ENCODE measurements at places on chromosomes 7 and 10.

DNA sequence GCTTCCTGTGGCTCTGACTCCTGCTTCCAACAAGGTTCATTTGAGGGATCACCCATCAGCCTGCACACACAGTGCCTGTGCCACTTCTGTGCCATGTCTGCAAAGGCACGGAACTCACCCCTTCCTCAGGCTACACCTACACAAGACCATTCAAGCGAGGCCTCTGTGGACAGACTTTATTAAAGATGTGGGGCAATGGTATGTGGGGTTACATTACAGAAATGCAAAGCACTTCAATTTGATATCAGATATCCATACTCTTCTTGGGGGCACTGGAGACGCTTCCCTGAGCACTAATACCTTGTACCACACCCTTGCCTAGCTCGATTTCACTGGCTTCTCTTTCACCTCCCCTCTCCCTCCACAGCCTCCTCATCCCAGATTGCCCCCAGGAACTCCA, 84.4 kb upstream of the FGL2 start:
- no peak for DNase-seq

GRCh38 chr10:95374597-95375209, 83.9 kb upstream of the PDLIM1 start:
- DNase-seq, result peak; percentile 78

- no peak for DNase-seq
These were observed 280.4 kb upstream of the TCERG1L start for GRCh38 chr10:131591936-131592335.

DNA sequence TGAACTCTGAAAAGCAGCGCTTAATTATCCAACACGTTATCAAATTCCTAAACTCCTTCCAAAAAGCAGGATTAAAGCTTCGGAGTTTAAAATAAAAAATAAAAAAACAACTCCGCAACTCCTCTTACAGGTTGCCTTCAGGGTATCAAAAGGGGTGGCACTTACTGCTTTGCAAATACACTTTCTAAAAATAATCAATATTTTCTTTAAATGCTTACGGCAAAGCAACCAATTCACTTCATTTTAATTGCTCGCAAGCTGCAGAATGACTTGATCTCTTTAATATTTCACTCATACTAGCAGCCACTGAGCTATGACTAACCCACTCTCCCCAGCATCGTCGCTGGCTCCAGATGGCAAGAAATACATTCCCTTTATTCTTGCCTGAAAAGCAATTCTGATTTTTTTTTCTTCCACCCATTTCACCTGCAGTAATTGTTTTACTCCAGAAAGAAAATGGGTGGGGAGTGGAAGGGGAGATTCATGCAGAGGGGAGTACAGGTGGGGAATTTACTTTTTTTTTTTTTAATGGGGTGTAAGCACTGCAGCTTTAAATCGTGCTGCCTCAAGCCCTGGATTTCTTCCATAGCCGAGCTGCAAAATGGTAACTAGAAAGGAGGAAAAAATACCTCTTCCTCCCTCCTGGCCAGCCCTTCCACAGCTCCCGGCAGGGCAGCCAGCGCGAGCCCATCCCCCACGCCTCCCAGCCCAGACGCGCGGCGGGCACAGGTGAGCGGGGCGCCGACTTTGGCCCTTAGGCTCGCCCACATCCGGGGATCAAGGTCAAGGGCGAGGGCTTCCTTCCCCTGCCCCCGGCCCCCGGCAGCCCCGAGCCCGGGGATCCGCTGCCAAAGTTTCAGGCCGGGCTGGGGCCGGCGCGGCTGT, 54.2 kb upstream of the FHIP2A start:
- DNase-seq, result peak; percentile 76

GRCh38 chr10:6473430-6473829, 106.6 kb downstream of the PRKCQ start:
- DNase-seq, result no peak

DNA sequence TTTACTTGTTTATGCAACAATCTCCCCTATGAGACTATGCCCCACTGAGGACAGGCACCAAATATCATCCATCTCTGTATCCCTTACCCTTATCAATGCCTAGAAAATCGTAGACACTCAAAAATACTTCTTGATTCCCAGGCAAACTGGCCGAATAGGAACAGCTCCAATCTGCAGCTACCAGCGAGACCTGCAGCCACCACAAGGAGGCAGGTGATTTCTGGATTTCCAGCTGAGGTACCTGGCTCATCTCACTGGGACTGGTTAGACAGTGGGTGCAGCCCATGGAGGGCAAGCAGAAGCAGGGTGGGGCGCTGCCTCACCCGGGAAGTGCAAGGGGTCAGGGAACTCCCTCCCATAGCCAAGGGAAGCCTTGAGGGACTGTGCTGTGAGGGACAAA, 10.8 kb upstream of the PPP1R3C start:
- no peak for DNase-seq

GRCh38 chr10:131946880-131947279, 34.8 kb downstream of the BNIP3 start:
- no peak for DNase-seq

DNA sequence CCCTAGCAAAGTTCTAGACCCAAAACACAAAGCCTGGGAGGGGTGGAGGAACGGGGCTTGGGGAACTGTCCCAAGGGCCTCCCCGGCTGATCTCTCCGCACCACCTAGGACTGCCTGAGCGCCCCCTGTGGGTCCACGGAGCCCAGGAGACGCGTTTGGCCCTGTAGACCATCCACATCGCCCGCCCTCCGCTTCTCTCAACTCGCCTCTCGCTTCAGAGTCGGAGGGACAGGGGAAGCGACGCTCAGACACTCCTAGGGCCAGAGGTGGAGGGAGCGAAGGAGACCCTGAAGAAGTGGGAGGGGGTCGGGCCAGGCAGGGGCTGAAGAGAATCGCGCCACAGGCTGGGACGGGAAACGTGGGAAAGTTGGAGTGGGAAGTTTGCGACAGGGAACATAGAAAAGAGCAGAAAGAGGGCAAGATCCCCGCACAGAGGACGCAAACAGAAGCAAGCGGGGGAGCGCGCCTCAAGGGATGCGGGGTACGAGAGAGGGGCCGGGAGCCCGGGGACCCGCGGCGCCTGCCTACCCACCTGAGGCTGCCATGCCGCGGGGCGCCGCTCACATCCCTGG, 378 bp downstream of the PIK3AP1 start:
- DNase-seq, result peak; percentile 83

DNA sequence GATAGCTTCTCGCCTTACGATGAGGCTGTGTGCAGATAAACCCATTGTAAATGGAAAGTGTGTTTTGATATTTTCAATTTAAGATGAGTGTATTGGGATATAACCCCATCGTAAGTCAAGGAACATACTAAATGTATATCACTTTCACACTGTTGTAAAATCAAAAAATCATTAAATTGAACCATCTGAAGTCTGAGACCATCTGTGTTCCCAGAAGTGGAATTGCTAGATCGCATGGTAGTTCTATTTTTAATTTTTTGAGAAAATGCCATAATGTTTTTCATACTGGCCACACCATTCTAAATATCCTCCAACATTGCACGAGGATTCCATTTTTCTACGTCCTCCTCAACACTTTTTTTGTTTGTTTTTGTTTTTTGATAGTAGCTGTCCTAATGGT, 209.1 kb upstream of the MTPN start:
- DNase-seq, result no peak

- DNase-seq, result no peak
These were observed 76.0 kb downstream of the PCGF5 start for GRCh38 chr10:91296471-91296870.

DNA sequence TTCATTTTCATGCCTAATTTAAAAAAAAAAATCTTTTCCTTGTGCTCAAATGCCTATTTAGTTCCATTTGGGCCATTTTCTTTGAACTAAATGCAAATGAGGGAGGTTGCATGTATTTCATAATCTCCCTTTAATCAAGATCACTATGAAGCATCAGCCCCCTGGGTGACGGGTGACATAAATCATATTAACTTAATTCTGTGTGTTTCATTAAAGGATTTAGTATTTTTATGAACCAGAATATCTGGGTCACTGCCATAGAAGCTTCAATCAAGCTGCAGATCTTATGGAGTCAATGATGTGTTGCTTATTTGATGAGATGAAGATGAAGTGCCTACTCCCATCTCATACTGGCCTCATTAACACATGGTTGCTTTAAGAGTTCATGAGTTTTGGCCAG, 301.9 kb upstream of the PRKCQ start:
- no peak for DNase-seq

DNA sequence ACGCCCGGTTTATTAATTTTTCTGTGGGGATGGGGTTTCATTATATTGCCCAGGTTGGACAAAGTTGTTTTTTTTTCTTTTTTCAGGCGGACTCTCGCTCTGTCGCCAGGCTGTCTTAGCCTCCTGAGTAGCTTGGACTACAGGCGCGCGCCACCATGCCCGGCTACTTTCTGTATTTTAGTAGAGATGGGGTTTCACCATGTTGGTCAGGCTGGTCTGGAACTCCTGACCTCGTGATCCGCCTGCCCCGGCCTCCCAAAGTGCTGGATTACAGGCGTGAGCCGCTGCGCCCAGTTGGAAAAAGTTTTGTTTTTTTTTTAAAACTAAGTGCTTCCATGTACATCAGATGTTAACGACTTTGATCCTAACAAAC, 542 bp upstream of the ZNF394 start:
- DNase-seq, result peak; percentile 11

- no peak for DNase-seq
These were observed 240.3 kb downstream of the SKIDA1 start for GRCh38 chr10:21285207-21285606.

- no peak for DNase-seq
These were observed 18.6 kb downstream of the RABGEF1 start for GRCh38 chr7:66758950-66759628.

GRCh38 chr7:23558303-23558702, 26.5 kb upstream of the TRA2A start:
- DNase-seq, result no peak

DNA sequence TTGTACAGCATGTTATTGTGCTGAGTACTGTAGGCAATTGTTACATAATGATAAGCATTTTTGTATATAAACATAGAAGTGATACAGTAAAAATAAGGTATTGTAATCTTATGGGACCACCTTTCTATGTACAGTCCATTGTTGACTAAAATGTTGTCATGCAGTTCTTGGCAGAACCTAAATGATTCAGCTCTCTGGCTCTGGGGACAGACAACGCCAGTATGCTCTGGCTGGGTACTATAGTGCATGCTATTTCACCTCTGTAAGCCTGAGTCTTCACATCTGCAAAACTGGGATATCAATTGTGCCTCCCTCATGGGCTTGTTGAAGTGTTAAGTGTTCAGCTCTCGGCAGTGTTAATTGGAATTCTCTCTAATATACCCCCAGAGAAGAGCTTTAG, 674.3 kb downstream of the INHBA start:
- DNase-seq, result no peak

DNA sequence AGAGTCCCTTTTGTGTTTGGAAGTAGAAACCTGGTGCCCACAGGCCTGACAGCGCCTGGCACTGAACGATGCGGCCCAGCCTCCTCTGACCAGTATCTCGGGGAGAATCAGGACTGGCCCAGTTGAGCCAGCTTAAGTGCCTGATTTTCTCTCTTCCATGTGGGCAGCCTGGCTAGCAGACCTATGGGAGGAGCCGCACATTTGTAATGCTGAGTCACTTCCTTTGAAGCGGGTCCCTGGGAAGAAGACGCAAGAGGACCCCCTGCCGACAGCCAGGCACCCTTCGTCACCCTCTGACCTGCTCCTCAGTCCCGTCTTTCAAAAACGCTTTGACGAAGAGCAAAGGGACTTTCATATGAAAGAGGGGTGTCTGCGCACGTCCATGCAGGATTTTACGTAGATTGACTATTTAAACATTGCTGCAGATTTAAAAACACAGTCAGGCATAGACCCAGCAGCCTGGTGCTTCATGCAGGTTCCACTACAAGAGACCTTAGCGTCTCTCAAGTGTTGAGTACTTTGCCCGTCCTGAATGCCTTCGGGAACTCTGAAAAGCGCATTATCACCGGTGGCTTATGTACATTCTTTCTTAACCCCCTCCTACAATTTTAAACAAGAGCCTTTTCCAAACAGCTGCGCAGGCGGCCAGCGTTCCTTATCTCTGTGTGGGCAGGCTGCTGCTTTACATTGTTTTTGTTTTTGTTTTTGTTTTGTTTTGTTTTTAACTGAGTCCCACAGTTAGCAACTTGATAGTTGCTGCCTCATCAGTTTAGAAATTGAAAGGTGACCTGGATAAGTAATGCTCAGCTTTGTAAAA, 36.5 kb upstream of the AP5Z1 start:
- DNase-seq, result no peak
